Stimulated activated CD4-positive, alpha-beta T cell treated with anti-CD3 and anti-CD28 coated beads, Interleukin-1b, Interleukin-23, amount 100 ng/mL, for 24 hours (primary cell): ENCODE measurements at places on chromosomes 5 and 9.

DNA sequence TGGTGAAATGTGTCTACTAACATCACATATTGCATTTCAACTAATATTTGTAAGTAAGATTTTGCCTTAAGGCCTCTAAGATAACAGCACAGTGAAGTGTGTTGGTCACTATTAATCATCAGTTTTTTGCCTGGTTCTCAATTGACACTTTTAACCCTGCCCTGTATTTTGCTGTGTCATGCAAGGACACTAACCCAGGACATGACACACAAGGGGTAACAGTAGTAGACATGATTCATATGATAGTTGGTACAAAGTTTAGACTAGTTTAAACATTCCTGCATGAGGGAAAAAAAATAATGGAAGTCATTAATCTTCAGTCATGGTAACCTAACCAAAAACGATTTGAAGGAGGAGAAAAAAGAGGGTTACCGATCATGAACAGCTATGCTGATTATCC lies 207.0 kb downstream of the DEPDC1B start:
- no peak for DNase-seq

DNA sequence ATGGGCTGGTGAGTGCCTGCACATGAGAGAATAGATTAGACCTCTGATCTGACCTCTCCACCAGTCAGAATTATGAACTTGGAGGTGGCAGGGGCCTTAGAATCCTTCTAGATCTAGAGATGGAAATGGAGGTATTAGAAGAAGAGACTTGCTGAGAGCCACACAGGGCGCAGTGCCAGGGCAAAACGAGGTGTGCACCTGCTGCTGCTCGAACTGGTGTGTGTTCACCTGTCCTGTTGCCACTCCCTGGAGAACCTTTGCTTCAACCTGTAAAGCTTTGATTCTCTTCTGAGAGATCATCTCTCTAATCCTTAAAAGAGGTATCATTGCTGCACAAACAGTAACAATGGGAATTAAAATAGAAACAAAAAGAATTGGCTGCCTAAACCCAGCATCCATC lies 24.9 kb downstream of the FRMPD1 start:
- DNase-seq: no peak

DNA sequence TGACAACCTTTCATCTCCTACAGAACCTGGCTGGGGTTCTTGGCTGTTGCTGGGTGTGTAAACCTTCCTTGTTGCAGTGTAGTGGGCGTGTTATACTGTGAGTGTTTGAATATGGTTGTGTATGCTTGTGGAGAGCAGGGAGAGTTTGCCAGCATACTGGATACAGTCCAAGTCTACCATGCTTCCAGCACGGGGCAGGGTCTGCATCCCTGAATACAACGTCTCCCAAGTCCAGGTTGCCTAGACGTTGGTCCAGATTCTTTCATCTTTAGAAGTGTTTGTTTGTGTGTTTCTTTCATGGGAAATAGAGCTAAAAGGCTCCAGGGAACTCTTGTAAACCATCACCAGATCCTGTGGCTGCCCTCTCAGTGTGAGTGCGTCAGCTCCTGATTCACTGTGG lies 46.4 kb downstream of the SYK start:
- DNase-seq: no peak

- DNase-seq: no peak
These were observed 48.6 kb downstream of the SPATA31D1 start for GRCh38 chr9:82037126-82037525.

- DNase-seq: no peak
These were observed 202.4 kb upstream of the CDH9 start for GRCh38 chr5:27240791-27241190.

- no peak for DNase-seq
These were observed 69.8 kb upstream of the CCDC112 start for GRCh38 chr5:115366223-115366622.

DNA sequence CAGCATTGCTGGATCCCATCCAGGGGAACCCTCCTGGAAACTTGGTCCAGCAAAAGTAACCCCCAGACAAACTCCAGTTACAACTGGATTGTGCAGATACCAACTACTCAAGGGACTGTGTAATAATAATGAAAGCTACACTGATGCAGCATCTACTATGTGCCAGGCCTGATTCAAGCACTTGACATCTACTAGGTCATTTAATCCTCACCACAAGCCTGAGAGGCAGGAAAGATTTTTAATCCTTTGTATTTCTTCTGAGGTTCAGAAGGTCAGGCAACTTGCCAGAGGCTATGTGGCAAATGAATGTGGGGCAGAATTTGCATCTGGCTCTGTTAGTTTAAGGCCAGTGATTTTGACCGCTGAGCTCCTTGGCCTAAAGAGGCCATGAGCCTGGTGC lies 29.5 kb upstream of the FOXI1 start:
- DNase-seq: no peak

- no peak for DNase-seq
These were observed 50.8 kb downstream of the SERINC5 start for GRCh38 chr5:80204808-80205614.

DNA sequence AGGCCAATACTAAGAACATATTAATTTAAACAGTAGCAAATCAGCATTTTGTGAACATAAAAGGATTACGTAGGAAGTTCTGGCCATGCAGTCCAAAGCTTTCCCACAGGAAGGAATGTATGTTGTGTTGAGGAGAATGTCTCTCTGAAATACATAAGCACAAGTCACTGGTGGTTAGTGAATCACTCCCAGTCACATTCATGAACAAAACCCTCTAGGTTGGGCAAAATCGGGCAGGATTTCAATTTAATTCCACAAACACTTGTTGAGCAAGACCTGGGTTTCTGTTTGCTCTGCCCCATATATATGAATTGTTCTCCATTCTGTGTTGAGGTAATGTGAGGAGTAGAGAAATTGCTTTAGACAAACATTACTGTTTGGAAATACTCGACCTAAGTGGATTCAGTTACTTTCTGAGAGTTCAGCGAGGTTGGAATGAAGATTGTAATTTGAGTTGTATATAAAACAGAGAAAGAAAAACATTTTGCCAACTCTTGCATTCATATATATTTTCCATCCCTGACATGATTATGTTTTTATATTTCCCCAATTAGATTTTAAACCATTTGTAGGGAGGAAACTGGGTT lies 127.6 kb upstream of the RPS23 start:
- DNase-seq: no peak

GRCh38 chr5:127599320-127599719 lies 49.6 kb upstream of the CTXN3 start:
- DNase-seq: no peak

DNA sequence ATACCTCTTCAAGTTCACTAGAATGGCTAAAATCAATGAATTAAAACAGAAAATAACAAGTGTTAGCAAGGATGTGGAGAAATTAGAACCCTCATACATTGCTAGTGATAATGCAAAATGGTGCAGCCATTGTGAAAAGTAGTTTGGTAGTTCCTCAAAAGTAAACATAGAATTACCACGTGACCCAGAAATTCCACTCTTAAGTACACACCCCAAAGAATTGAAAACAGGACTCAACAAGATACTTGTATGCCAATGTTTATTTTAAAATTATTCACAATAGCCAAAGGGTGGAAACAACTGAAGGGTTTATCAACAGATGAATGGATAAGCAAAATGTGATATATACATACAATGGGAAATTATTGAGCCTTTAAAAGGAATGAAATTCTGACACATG lies 70.3 kb downstream of the BARX1 start:
- no peak for DNase-seq

DNA sequence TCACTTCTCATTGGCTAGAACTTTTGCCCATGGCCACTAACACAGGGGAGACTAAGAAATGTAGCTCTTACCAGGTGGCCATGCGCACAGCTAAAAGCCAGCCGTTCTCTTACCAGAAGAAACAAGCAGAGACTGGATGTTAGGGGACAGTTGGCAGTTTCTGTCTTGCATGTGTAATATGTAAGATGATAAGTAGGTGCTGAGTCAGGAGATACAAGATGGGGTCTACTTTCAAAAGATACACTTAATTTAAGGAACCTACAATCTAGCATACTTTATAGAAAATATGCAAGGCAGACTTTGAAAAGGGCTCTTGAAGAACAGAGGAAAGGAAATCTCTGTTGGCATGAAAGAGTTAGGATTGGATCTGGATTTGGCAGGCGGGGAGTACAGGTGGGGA lies 244.5 kb downstream of the ZSWIM6 start:
- no peak for DNase-seq

DNA sequence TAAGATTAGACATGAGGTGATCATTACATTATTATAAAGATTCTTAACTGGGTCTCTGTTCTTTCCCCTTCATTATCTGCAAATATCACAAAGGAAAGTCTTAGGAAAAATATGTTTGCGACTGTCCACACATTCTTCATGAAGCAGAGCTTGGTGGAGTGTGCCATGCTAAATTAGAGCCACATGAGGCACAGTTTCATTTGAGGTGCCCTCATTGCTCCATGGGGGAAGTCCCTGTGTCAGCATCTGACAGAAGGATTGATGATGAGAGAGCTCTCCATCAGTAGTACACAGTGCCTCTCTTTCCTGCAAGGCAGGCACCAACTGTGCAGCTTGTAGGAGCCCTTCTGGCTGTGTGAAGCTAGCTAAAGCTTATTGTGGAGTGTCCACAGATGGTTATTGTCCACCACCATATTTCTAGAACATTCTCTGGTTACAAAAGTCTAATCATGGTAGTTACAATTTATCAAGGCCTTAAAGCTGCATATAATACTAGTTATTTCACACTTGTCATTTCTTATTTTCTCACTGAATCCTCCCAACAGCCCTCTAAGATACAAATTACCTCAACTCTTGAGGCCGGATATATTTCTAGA lies 63.9 kb downstream of the C9orf152 start:
- no peak for DNase-seq

DNA sequence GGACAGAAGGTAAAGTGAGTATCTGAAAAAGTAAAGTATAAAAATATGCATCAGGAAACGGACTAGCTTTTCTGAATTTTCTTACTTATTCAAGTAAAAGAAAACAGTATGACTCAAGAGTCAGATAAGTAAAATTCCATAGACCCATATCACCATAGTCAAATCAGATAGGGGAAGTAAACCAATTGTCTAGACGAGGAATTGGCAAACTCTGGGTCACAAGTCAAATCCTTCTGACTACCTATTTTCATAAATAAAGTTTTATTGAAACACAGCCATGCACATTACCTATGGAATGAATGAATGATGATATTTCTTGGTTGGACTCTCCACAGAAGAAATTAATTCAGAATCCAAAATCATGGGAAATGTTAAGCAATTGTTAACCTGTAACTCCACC lies 59.1 kb upstream of the TMC1 start:
- no peak for DNase-seq

- DNase-seq: no peak
These were observed 383.7 kb upstream of the POU5F2 start for GRCh38 chr5:94125107-94125506.

DNA sequence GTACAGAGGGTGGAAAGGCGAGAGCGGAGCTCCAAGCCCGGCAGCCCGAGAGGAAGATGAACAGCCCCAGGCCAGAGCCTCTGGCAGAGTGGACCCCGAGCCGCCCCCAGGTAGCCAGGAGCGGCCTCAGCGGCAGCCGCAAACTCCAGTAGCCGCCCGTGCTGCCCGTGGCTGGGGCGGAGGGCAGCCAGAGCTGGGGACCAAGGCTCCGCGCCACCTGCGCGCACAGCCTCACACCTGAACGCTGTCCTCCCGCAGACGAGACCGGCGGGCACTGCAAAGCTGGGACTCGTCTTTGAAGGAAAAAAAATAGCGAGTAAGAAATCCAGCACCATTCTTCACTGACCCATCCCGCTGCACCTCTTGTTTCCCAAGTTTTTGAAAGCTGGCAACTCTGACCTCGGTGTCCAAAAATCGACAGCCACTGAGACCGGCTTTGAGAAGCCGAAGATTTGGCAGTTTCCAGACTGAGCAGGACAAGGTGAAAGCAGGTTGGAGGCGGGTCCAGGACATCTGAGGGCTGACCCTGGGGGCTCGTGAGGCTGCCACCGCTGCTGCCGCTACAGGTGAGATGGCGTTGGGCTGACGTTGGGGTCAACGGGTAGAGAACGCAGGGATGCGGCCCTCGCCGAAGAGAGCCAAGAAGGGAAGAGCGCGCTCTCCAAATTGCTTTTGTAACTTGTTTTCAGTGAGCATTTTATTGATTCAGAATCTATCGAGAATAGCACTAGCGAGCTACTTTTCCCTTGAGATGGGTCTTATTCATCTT lies at the start of gene PTGER4:
PTGER4 (plus strand) TSS at position 3 of the 769 bp plus-strand sequence. CDS start 1,079 bp downstream, outside the sequence.
- no peak for DNase-seq

- DNase-seq: no peak
These were observed 182.5 kb downstream of the NTRK2 start for GRCh38 chr9:84851935-84852585.

- DNase-seq: no peak
These were observed 599 bp upstream of the MOCS2 start for GRCh38 chr5:53110156-53110555.

GRCh38 chr5:96043446-96043845 lies 81.8 kb upstream of the ELL2 start:
- DNase-seq: no peak

DNA sequence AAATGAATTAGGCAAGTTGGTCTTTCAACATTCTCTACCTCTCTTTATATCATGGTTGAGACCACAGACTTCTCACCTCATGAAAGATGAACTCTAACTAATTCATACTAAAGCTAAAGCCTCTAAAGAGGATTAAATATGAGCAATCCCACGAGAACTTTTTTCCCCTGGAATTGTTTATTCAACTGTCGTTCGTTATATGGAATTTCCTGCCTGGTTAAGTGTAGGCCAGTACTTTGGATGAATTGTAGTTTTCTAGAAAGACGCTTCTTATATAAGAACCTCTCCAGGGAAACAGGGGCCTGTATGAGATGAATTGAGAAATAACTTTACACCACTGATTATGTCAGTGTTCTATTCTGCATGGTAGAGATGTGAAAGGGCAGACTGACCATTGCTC lies 42.9 kb downstream of the PDCD1LG2 start:
- DNase-seq: no peak

- DNase-seq: no peak
These were observed 121.2 kb downstream of the CEMIP2 start for GRCh38 chr9:71647094-71647591.

DNA sequence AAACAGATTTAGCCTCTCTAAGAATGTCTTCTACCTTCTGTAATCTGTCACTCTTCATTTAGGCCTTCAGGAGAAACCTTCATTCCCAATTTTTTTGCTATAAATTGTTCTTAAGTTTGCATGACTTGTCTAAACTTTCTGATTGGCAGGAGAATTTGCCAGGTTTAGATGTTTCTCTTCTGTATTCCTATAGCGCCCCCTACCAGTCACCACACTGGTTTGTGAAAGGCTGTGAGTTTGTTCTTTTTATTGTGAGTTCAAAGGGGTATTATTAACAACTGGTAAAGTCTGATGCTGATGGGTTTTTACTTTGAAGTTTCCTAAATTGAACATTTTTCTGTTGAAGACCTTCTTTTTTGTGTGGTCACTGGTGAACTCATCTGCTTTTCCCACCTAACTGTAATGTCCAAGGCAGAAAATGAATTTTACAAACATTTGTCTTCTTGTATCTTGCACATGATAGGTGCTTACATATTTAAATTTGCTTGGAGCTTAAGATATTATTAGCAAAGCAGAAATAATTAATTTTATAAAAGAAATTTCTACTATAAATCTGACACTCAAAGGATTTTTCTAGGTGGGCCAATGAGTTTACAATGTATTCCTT lies 18.4 kb upstream of the F2RL2 start:
- DNase-seq: peak; percentile 21
